ENCODE measurements at places on chromosomes 11 and 22.

GRCh38 chr11:80627364-80627763 is 1186.5 kb upstream of the TENM4 start:
- no peak for DNase-seq

- DNase-seq: no peak
These were observed 32.1 kb downstream of the GRAMD4 start for GRCh38 chr22:46652081-46652846.

- no peak for DNase-seq
These were observed 23.4 kb upstream of the SHISAL1 start for GRCh38 chr22:44335903-44336803.

DNA sequence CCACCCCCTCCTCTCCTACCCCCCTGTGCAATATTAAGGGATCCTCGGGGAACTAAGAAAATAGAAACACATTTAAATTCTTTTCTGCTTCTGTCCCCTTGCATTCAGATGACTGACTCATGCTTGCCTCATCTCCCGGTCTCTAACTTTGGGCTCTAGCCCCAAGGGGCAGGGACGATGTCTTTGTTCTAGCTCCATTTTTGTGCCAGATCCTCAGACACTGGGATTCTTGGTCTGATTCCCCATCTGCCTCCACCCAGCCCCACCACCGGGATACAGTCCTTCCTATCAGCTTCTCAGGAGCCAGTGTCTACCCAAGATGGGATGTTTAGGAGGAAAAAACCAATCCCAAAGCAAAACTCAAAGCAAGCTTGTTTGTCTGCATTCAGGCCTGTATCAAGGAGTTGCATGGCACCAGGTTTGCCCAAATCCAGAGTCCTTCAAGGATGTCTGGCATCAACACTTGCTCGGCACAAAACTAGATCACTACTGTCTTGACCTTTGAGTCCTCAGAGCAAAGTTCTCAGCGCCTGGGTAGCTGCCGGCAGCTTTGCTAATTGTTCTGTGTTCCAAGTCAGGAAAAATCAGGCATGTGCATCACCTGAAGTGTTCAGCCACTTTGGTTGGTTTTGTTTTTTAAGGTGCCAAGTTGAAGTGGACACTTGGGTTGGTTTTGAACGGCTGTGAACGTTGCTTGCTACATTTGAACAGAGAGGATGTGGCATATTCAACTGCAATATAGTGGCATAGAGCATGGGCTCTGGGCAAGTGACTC is 212.8 kb downstream of the DSCAML1 start:
- no peak for DNase-seq

- DNase-seq: no peak
These were observed 14.2 kb downstream of the GAS2 start for GRCh38 chr11:22680628-22681027.

DNA sequence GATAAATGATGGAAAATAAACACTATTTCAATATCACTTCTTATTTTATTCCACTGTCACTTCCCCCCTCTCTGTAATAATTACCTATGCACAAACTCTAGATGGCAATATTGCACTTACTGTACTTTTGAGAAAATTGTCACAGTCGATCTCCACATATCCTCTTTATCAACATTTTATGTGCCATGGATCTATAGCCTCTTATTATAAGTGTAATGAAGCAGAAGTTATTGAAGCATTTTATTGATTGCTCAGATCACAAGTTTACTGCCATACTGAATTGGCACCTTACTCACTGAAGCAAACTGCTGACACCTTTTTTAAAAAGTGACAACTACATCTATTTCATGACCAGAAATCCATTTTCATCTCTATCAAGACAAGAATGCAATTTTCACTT is 133.4 kb downstream of the DCDC1 start:
- DNase-seq: no peak

DNA sequence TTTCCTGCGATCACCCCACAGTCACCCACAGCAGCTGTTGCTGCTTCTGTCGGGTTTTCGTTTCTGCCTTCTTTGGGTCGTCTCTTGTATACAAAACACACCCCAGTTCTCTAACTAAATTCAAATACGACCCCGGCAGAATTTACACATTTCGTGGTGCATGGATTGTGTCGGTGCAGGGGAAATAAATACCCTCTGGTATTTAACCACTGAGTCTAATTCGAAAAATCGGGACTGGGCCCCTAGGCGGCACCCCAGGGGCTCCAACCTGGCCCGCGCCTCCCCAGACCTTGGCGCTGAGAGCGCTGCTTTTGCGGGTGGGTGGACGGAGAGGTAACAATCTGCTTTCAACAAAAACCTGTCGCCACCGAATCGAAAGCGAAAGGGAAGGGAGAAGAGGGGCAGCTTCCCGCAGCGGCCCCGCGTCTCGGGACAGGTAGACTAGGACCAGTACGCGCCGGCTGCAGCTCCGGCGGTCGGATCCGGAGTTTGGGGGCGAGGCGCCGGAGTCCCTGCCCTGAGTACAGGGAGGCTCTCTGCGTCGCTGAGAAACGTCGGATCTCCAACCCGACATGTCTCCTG is 4.4 kb downstream of the ALX4 start:
- no peak for DNase-seq

GRCh38 chr22:40070701-40071100 is 75.9 kb downstream of the FAM83F start:
- DNase-seq: no peak

GRCh38 chr11:8277691-8278090 is 14.0 kb upstream of the LMO1 start:
- DNase-seq: no peak

DNA sequence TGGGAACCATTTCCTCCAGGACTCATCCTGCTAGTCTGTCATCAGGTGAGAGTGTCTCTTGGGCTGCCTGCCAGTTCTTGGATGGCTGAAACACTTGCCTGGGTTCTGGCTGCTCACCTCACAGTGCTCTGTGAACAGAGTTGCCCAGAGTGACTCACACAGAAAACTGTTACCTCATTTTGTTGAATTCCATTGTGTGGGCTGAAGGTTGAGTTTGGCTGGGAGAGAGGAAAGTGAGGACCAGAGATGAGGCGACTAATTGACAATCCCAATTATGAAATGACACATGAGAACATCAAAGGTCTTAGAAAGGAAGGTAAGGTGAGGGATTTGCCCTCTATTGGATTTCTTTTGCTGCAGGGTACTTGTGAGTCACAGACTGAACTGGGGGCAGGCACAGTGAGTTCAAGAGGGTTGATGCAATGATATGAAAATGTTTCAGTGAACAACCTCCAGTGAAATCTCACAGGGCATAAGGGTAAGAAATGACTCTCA is 20.2 kb upstream of the CALCB start:
- no peak for DNase-seq

- DNase-seq: no peak
These were observed 93.1 kb upstream of the HORMAD2 start for GRCh38 chr22:29987137-29987536.

- DNase-seq: no peak
These were observed 125.0 kb downstream of the RAB38 start for GRCh38 chr11:88050247-88050646.

- DNase-seq: no peak
These were observed 564.9 kb downstream of the CNTN5 start for GRCh38 chr11:99585606-99586005.

DNA sequence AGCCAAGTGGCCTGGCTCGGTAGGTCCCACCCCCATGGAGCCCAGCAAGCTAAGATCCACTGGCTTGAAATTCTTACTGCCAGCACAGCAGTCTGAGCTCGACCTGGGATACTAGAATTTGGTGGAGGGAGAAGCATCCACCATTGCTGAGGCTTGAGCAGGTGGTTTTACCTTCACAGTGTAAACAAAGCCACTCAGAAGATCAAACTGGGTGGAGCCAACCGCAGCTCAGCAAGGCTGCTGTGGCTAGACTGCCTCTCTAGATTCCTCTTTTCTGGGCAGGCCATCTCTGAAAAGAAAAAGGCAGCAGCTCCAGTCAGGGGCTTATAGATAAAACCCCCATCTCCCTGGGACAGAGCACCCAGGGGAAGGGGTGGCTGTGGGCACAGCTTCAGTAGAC is 22.3 kb upstream of the OR5B21 start:
- DNase-seq: no peak

DNA sequence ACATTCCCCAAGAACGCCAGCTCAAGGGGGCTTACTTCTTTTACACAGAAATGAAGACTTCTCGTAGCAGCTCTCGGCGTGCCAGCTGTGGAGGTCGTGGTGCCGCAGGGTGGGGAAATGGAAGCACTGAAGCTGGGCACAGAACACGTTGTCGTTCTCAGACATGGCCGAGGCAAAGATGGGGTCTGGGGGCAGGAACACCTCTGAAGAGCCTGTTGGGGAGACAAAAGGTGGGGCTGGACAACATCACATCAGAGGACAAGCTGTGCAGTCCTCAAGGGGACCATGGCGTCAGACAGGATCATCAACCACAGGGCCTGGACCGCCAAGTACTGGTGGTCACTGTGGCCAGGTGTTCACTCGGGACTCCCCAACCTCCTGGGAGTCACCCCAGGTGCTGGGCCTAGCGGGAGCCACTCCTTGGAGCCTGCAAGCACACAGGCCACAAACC is 65.2 kb downstream of the DGCR2 start:
- no peak for DNase-seq

DNA sequence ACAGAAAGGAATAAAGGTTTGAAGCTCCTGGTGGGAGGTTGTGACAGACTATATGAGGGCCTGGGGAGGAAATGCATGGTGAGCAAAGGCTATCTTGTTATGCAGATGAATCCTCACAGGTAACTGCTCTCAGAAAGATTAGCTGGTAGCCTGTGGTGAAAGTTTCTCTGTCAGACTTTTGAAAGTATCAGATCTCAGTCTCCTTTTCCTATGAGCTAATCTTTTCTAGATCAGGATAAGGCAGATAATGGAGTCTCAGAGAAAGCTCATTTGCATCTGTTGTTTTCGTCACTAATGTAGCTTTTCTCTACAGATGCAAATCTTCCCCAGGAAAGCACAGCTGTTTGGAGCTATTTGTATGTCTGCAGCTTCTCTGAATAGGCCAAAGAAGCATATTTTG is 21.0 kb upstream of the OR6X1 start:
- no peak for DNase-seq

- DNase-seq: peak; percentile 16
These were observed 525 bp downstream of the DGCR2 start for GRCh38 chr22:19121631-19122142.

DNA sequence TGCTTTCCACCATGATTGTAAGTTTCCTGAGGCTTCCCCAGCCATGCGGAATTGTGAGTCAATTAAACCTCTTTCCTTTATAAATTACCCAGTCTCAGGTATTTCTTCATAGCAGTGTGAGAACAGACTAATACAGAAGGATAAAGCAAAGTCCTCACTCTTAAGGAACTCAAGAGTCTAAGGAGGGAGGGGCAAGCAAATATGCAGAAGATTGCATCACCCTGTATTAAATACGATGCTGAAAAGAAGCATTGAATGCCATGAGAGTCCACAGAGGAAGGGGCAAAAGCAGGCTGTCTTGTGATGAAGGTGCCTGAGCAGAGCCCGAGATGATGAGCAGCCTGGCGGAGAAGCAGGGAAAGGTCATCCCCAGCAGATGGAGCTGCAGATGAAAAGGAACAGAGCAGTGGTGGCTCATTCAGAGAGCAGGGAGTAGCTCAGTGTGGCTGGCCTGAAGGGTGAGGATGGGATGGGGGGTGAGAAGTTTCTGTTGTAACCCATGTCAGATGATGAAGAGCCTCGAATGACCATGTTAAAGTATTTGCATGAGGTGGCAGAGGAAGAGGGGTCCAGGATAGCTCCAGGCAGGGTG is 6.3 kb upstream of the IZUMO1R start:
- DNase-seq: no peak

- DNase-seq: no peak
These were observed 292.0 kb downstream of the TBC1D22A start for GRCh38 chr22:47054231-47055072.

DNA sequence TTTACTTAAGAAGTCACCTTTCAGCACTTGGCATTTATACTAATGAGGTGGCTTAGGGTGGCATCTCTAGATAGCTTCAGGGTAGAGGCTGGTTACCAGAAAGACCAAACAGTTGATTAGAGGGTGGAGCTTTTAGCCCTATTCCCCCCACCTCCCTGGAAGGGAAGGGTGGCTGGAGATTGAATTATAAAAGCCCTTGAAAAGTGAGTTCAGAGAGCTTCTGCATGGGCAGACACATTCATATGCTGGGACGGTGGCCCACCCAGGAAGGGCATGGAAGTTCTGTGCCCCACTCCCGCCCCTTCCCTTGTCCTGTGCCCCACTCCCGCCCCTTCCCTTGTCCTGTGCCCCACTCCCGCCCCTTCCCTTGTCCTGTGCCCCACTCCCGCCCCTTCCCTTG is 244.2 kb downstream of the DDX10 start:
- no peak for DNase-seq

DNA sequence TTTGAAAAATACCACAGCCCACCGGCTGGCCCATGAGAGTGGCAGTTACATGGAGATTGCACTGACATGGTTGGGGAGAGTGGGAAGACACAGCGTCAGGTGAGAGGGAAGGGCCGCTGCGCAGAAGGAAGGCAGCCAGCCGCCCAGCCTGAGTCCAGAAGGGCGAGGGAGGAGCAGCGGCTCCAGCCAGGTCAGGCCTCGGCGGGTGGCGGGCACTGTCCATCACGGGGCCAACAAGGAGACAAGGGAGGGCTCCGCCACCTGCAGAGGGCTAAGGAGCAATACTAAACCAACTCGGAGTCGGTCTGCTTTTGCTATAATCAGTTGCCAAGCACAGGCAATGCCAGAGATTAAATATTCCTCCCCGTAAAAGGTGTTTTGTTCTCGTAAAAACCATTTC is 384.5 kb downstream of the TBC1D22A start:
- DNase-seq: no peak

GRCh38 chr22:46545086-46545792 is 7.8 kb upstream of the CELSR1 start:
- DNase-seq: no peak

- DNase-seq: no peak
These were observed 20.6 kb downstream of the PARVA start for GRCh38 chr11:12397931-12398334.

- DNase-seq: no peak
These were observed 74.4 kb upstream of the KCNA4 start for GRCh38 chr11:30091246-30091645.

DNA sequence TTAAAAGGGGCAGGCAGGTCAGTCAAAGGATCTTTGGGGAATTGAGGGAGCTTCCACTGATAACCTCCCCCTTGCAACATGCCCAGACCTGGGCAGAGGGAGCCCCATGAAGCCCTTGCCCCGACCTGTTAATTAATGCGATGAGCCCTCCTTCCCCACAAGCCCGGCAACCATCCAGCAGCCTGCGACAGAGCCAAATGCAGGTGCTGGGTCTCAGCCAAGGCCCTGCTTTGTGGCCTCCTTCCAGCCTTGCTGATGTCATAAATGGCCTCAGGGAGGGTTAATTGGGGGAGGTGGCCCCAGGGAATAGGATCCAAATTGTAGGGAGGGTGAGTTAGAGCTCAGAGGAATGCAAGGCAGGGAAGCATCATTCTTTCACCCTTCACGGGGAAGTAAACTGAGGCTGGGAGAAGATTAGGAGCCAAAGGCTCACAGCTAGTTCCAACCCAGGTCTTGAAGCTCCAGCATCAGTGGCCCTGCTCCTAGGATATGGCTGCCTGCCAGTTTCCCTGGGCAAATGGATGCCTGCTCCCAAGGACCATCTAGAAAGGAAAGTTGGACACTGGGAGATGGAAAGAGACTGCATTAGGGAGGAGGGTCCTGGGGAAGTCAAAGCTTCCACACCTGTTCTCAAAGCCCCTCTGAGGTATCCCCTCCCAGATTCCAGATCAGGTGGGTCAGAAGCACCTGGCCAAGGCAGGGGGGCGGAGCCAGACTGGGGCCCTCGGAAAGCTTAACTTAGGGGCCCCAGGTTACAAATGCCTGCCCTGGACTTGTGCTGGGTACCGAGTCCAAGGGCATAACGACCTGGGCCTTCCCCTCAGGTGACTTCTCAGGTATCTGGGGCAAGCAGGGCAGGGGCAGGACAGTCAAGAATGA is 34.1 kb downstream of the LMO1 start:
- DNase-seq: no peak

Measured in stimulated activated CD4-positive, alpha-beta T cell treated with anti-CD3 and anti-CD28 coated beads, Interleukin-15, amount 100 ng/mL, for 1 hour (primary cell).